Fibroblast of skin of back (primary cell): ENCODE measurements at places on chromosomes 2 and 18.

DNA sequence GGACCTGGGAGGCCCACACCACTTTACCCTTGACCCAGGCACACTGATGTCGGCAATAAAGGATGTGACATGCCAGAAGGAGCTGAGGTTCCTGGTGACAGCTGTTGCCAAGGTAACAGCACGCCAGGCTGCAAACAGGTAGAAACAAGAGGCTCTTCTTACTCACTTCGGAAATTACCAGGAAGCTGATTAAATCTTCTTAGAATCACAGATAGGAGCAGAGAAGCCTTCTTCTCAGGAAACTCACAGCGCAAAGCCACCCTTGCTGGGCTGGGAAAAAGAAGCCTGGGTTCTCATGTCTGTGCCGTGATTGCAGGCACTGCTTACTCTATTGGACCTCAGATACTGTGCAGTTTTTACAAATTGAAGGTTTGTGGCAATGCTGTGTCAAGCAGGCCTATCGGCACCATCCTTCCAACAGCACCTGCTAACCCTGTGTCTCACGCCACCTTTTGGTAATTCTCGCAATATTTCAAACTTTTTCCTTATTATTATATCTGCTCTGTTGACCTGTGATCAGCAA, 61.0 kb upstream of the TAF1B start:
- no peak for DNase-seq

DNA sequence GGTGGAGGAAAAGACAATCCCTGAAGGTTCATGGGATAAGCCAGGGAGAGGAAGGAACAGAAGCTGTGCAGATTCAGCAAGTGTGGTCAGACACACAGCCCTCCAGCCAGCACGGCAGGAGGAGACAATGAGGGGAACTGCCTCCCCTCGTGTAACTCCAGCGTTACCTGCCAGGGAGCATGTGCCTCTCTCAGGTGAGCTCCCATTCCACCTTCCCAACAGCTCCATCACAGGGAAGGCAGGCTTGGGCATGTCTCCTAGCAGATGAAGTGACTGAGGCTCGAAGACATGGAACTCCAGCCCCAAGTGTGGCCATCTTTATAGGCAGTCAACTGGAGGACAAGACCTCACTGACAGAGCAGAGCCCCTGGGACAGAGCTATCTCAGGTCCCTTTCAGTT, 47.4 kb downstream of the ZBTB7C start:
- DNase-seq = no peak

GRCh38 chr18:34764451-34764850, 54.4 kb downstream of the DTNA start:
- DNase-seq = no peak

GRCh38 chr18:59041819-59042815, 97.6 kb upstream of the SEC11C start:
- DNase-seq = no peak
